ENCODE measurements at places on chromosomes 3 and 15.

GRCh38 chr3:72193771-72194430 lies 409.0 kb upstream of the PROK2 start:
- DNase-seq: no peak

GRCh38 chr3:22265403-22265802 lies 514.4 kb upstream of the ZNF385D start:
- DNase-seq: no peak

- no peak for DNase-seq
Measured at GRCh38 chr15:59420986-59421618, 16.9 kb upstream of the FAM81A start.

GRCh38 chr3:112873632-112874031 lies 27.0 kb upstream of the CD200R1L start:
- DNase-seq: no peak

DNA sequence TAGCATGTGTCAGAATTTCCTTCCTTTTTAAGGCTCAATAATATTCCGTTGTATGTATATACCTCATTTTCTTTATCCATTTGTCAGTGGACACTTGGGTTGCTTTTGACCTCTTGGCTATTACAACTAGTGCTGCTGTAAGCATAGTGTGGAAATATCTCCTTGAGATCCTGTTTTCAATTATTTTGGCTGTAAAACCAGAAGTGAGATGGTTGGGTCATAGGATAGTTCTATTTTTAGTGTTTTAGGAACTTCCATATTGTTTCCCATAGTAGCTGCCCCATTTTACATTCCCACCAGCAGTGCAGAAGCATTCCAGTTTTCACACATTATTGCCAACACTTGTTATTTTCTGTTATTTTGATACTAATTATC lies 70.4 kb upstream of the C15orf39 start:
- DNase-seq: no peak

- DNase-seq: no peak
Measured at GRCh38 chr3:75180235-75180944, 483.7 kb upstream of the FRG2C start.

DNA sequence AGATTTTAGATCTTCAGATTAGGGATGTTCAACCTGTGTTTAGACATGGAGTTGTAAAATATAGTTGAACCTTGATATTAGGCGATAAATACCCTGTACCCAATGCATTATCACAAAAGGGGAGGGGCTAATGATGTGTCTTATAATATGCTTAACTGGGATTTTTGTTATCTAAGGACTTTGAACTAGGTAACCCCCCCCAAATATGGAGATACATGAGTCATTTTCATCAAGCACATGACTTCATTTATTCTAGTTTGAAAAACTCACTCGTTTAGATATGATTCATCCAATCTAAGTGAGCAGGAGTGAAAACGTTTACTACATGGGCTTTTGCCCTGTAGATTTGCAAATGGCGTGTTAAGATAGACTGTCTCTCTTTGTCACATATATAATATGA lies 212.4 kb downstream of the IL5RA start:
- DNase-seq: no peak

DNA sequence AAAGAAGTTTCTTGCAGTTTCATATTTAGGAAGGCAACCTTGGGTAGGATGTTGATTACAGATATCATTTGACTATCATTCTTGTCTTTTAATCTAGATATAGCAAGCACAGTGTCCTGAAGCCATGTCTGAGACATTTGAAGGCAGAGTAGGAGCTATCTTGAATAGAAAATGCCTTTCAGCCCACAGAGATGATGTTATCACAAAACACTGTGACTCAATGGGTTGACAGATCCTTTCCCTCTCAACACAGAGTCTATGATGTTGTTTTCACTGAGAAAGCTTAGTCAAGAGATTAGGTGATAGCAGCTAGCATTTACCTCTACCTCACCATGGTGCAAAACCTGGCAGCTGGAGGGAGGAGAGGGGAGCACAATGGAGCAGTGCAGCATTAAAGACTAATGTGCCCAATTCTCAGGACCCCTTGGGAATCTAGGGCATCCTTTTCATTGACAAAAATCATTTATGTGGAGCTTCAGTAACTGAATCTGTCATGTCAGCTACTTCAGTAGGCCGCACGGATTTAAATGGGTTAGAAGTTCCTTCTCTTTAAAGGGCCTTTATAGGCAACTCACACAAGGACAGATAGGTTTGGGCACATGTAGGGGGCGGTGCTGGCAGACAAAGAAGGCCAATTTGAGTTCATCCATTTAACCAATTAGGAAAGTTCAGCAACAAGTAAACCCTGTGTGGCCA lies 121.8 kb downstream of the AGBL1 start:
- no peak for DNase-seq

GRCh38 chr3:196406811-196407470 lies 25.3 kb downstream of the UBXN7 start:
- no peak for DNase-seq

DNA sequence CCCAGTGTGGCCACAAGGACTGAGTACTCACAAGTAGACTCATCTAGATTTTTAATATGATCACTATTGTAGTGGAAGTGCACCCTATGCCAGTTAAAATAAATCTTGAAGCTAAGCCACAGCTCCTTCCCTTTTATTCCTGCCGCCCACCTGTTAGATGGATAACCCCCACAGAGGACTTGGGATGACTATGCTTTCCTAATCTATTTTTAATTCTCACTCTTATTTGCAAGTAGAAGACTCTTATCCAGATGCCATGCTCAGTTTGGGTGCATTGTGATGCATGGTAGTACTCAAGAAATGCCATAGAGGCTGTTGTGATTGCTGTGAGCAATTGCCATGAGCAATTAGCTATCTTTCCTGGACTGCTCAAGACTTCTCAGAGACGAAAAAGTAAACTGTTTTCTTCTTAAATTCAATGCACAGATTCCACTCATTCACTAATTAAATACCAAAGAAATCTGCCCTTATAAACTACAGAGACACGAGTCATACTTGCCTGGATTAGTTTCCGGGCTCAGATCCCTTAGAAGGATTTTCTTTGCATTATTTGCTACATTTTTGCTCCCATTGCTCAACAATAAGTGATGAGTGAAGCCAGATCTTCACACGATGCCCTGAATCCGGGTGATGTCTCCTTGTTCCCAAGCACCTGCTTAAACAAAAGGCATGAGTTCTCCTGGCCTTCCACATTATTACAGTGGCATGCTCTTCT lies 472.1 kb downstream of the SOX2 start:
- DNase-seq: no peak

DNA sequence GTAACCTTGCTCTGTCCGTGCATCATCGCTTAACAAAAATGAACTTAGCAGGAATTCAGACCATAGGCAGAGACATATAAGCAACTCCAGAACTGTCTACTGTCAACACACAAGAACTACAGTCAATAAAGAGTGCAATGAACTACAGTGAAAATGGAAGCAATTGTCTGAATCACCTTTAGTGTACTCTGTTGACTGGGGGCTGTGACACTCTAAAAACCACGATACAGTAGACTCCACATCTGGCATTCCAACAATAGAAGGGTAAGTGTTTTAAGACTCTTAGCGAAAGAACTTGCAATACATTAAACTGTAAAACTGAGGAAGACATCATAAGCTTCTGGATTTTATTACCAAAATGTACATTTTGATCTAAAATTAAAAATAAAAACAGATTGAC lies 347.3 kb downstream of the ZBTB20 start:
- DNase-seq: no peak

DNA sequence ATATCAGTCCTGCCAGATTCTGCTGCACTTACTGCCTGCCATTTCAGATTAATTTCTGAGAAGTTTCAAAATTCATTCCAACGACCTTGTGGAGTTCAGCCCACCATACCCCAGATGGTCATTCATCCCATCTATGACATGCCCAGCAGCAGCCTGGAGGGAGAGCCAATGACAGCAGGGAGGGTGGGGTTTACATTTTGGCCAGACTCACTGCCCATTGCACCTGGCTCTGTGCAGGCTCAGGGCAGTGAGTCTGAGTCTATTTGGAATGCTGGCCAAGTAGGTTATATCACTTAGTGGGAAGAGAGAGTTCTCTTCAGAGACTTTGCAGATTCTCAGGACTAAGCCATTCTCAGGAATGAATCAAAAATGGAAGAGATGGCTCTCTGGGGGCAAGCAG lies 21.5 kb downstream of the SRPRB start:
- no peak for DNase-seq

- no peak for DNase-seq
Measured at GRCh38 chr15:95146481-95146880, 915.1 kb downstream of the MCTP2 start.

- DNase-seq: no peak
Measured at GRCh38 chr3:178479446-178479845, 56.8 kb upstream of the KCNMB2 start.

All from stimulated activated CD8-positive, alpha-beta memory T cell treated with anti-CD3 and anti-CD28 coated beads, Interleukin-15, amount 100 ng/mL, for 4 hours (primary cell).